ENCODE measurements at places on chromosomes 2 and 18. TPM values are rescaled to one million over a fixed set of nuclear protein-coding genes. Genes with fewer than 3 reads are reported as not detected.

ABCB11 gene
- 0.37 TPM for total RNA-seq

GPR55 gene
- total RNA-seq, result not detected

ALPG gene
- total RNA-seq, result not detected

LRRC30 gene
- not detected for total RNA-seq

RAB12 gene
- total RNA-seq, result 46.7 TPM

TRABD2A gene
- 3.3 TPM for total RNA-seq

All from cardiac ventricle fibroblast (primary cell).